Activated T-cell treated with anti-CD3 and anti-CD28 coated beads for 4 hours (primary cell): ENCODE measurements at places on chromosomes 1 and 21.
A peak's percentile ranks its signal among the peaks of the same experiment; 100 is the strongest.

DNA sequence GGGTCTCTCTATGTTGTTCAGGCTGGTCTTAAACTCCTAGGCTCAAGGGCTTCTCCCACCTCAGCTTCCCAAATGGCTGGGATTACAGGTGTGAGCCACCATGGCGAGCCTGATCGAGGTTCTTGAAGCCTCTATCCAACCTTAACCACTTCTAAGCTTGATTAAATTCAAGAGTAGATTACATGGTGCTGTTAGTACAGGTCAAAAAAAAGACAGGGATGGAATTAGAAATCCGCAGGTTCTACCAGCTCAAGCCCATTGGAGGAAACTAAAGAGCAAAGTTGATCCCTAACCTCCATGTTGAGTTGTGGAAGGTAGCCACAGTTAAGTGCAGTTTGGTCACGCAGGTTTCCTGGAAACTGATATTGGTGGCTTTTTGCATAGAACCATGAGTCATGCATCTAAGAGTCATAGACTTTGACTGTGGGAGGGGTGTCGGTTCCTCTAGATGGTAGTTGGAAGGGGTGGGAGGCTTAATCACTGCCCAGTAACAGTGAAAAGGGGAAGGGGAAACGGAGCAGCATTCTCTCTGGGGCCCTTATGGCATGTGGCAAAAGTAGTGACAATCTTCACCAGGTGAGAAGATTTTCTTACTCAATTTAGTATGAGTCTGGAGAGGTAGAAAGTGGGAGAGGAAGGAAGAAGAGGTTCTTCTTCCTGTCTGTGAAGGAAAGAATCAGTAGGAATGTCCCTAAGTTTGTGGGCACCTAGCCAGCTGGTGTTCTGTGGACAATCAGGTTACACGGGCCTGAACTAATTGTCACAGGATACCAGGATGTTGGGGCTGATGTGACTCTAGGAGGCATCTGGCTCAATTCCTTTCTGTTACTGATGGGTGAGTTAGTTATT lies 7.0 kb downstream of the CD53 start:
- DNase-seq: peak; percentile 61

DNA sequence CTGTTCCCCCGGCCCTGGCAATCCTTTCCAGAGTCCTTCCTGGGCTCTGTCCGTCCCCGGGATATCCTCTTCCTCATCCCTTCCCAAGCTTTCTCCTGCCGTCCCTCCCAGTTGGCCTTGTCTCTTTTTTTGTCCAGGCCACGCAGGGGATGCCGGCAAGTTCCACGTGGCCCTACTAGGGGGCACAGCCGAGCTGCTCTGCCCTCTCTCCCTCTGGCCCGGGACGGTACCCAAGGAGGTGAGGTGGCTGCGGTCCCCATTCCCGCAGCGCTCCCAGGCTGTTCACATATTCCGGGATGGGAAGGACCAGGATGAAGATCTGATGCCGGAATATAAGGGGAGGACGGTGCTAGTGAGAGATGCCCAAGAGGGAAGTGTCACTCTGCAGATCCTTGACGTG lies 13.4 kb upstream of the SVBP start:
- DNase-seq: no peak

DNA sequence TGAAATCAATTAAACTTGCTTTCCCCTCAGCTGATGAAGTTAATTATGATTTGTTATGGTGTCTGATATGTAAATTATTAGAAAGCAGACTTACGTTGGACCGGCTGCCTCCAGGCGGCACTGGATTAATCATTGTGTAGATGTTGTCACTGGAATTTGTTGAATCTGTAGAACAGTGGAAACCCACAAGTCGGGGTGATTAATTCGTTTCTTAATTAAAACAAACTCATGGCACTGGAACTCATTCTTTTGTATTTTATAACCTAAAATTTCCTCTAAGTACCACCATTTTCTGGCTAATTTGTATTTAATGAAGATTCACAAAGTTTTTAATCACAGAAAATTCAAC lies 39.0 kb downstream of the MRPL37 start:
- DNase-seq: no peak

GRCh38 chr1:45370575-45370974 lies 30.3 kb upstream of the MUTYH start:
- DNase-seq: no peak

GRCh38 chr1:25642574-25643108 lies 26.1 kb downstream of the MAN1C1 start:
- peak; percentile 37 for DNase-seq

- no peak for DNase-seq
These were observed 128.7 kb downstream of the PPIAL4G start for GRCh38 chr1:148354284-148354912.
